ENCODE measurements at places on chromosomes 6 and 20.

- no peaks in the 10 kb centered on the region for H3K36me3 ChIP-seq
- no peaks in the 10 kb centered on the region for H3K27me3 ChIP-seq
These were observed 1.2 kb upstream of the PARD6B start for GRCh38 chr20:50729901-50730764.

DNA sequence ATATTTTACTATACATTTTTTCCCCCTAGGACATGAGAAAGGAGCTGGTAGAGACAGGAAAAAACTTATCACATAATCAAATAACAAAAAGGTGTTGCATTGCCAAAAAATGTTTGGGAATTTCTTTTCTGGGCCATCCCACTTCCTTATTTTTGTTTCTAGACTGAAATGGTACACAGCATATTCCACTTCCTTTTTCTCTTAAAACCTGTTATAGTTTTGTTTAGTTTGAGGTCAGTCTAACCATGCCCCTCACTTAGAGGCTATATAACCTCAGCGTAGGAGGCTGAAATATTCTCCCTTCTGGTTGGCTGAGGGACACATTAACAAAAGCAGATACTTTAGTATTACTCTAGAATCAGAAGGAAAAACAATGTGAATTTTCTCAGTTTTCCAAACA is 323.9 kb downstream of the GJA1 start:
- H3K4me3 ChIP-seq, result no peak overlapping the region
- no peaks in the 10 kb centered on the region for H3K4me1 ChIP-seq
- H3K36me3 ChIP-seq, result no peaks in the 10 kb centered on the region
- DNase-seq, result no peak
- H3K27ac ChIP-seq, result no peak overlapping the region

- H3K4me1 ChIP-seq, result no peaks in the 10 kb centered on the region
- no peaks in the 10 kb centered on the region for H3K36me3 ChIP-seq
- no peak overlapping the region for H3K4me3 ChIP-seq
- DNase-seq, result no peak
- no peak overlapping the region for H3K27ac ChIP-seq
- no peaks in the 10 kb centered on the region for H3K27me3 ChIP-seq
These were observed 503.2 kb downstream of the CDKAL1 start for GRCh38 chr6:21037453-21037852.

- no peaks in the 10 kb centered on the region for H3K4me1 ChIP-seq
- H3K27me3 ChIP-seq, result no peaks in the 10 kb centered on the region
- H3K36me3 ChIP-seq, result no peaks in the 10 kb centered on the region
- H3K4me3 ChIP-seq, result no peak overlapping the region
- DNase-seq, result no peak
- H3K27ac ChIP-seq, result no peak overlapping the region
These were observed 4.8 kb downstream of the TRIM10 start for GRCh38 chr6:30156262-30156599.

DNA sequence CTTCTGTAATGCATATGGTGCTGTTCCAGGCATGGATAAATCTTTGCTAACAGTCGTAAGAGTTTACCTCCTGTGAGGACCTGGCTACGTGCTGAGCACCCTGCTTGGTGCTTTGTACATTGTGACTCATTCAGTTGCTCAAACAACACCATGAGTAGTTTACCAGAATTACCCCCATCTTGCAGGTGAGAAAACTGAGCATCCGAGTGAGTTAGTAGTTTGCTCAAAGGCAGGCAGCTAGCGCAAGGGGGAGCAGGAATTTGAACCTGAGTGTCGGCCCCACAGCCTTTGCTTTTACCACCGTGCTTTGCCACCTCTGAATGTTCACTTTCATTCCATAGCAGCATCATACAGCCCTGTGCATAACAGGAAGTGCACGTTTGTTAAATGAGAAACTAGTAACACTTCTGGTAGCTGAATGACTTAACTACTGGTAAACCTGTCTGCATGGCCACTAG is 121.9 kb downstream of the MTHFD1L start:
- no peak overlapping the region for H3K4me3 ChIP-seq
- H3K4me1 ChIP-seq, result no peaks in the 10 kb centered on the region
- no peaks in the 10 kb centered on the region for H3K27me3 ChIP-seq
- H3K27ac ChIP-seq, result no peak overlapping the region

DNA sequence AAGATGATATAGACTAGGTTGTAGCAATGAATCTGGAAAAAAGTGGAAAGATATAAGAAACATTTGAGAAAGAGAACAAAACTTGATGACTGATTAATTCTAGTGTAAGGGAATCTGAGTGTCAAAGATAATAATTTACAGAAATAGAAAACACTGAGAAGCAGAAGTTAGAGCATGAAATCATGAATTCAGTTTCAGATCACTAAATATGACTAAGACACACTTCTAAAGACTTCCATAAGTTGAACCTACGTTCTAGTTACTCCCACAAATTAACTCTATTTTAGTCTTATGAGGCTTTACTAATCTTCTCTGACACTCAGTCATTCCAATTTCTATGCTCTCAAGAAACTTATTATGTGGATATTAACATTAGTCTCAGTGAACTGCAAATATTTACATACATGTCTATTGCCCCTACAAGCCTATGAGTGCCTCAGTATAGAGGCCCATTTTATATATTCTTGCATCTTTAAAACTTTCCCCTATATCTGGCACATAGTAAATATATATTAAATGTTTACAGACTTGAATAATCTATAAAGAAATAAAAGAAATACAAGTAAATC is 30.4 kb downstream of the IBTK start:
- peaks cover 12% of the 10 kb centered on the region for H3K36me3 ChIP-seq
- no peak for DNase-seq
- no peak overlapping the region for H3K4me3 ChIP-seq
- H3K27me3 ChIP-seq, result no peaks in the 10 kb centered on the region

GRCh38 chr6:53424300-53424699 is 75.5 kb upstream of the ELOVL5 start:
- H3K36me3 ChIP-seq, result no peaks in the 10 kb centered on the region
- no peaks in the 10 kb centered on the region for H3K4me1 ChIP-seq
- H3K4me3 ChIP-seq, result no peak overlapping the region
- H3K27ac ChIP-seq, result no peak overlapping the region

DNA sequence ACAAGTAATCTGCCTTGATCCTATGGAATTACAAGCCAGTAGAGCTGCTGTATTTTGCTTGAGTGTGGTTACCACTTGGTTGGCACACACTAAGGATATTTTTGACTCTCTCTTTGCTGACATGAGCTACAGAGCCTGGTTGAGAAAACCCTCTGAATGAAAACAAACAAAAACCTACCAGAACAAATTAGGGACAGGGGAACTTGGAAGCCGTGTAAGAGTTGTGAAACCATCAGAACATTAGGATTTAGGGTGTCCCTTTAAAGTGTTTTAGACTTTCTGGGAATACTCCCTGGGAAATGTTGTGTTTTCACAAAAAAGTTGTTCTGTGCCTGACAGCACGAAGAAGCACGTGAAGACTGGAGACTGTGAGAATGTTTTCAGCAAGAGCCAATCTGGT is 20.5 kb upstream of the PDE7B start:
- H3K36me3 ChIP-seq, result no peaks in the 10 kb centered on the region
- no peak overlapping the region for H3K27ac ChIP-seq
- H3K27me3 ChIP-seq, result peaks cover 1% of the 10 kb centered on the region
- no peaks in the 10 kb centered on the region for H3K4me1 ChIP-seq

All from trophoblast cell (in vitro differentiated cells and primary cell).